ENCODE measurements at places on chromosomes 4 and X. TPM values are rescaled to one million over a fixed set of nuclear protein-coding genes. Genes with fewer than 3 reads are reported as not detected.

NPFFR2 gene
- polyA plus RNA-seq = not detected

DNA sequence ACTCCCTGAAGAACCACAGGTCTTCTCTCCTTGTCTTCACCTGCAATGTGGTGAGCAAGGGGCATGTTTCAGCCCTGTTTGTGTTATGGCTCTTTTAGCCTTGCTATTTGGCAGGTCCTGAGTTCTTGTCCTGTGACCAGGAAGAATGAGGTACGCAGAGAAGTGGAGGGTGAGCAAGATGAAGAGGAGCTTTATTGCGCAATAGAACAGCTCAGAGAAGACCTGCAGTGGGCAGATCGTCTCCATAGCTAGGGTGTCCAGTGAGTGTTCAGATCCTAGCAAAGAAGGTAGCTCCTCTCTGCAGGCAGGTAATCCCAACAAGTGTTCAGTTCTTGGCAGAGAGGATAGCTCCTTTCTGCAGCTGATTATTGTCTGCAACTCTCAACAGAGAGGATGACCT lies 672.9 kb downstream of the SH3BGRL start:
- no peak for DNase-seq

MAOA gene
- 74.0 TPM for polyA plus RNA-seq

DNA sequence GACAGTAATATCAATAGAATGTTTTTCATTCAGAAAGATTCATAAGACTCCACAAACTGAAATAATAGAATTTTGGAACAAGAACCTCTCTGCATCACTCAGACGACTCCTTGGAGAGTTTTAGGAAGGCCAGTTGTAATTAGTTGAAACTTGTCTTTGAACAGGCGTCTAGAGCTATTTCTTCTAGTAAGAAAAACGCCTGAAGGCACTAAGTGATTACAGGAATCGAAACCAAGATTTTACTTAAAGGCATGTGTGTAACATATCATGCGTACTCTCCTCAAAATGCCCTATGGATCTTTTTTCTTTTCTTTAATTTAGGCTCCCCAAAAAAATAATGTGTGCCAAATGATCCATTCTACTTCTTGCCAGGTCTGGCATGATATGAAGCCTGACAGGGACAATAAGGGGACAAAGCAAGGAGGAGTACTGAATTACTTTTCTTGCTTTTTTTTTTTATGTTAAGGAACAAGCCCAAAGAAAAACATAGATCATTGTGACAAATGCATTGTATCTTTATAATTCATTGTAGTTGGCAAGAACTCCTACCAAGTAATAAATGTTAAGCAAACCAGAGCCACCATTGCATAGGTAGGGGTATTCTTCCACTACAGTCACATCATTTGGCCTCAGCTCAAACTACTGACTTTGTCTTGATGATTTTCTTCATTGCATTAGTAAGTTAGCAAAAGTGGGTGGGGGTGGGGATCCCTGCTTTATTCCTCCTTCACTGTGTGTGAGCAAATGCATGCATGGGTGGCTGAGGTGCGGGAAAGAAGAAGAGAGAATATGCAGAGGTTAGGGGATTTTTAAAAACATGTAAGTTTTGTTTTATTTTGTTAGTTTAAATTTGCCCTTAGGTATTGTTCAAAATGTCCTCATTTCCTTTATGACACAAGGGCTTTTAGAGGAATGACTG lies 79.9 kb upstream of the ATOH1 start:
- no peak for DNase-seq

RPS6KA6 gene
- polyA plus RNA-seq = 3.1 TPM

DNA sequence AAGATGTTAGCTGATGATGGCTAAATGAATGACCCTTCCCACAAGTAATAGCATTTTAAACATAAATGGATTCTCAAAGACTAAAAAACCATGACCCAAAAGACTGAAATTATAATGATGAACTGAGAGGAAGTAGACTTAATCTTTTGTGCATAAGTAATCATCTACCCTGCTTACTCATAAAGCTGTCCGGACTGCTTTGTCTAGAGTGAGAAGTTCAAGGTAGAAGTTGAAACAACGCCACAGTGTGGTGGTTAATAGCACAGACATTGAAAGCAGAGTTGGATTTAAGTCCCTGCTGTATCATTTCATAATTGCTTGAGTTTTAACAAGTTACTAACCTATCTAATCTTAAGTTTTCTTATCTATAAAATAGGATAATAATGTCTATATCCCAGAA lies 346.6 kb downstream of the CENPC start:
- DNase-seq = no peak

GRCh38 chrX:107537815-107538214 lies 88.4 kb downstream of the FRMPD3 start:
- no peak for DNase-seq

DNA sequence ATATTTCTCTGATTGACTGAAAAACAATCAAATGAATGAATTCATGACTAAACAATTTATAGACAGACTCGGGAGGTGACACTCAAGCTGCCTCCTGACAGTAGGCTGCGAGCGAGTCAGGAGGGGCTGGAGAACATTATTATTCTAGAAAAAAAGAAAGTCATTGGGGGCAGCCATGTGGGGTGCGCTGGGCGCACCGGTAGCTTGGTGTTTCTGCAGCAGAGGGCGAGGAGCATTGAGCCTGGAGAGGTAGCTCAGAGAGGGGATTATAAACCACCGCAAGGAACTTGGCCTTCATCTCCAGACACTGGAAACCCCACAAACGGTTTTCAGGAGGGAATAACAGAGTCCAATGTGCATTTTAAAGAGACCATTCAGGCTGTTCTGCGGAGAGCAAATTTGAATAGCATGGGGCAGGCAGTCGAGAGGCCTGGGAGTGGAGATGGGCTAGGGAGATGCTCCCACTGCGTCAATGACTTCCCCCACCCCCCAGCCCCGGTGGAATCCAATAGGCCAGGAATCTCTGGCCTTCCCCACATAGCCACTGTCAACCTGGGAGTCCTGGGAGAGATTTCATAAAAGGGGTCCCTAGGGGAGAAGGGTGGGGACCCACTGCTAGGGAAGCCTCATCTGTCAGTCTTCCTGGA lies 168.3 kb downstream of the BCOR start:
- DNase-seq = no peak

- no peak for DNase-seq
Observed at GRCh38 chr4:151304755-151305154, 20.6 kb downstream of the SH3D19 start.

DNA sequence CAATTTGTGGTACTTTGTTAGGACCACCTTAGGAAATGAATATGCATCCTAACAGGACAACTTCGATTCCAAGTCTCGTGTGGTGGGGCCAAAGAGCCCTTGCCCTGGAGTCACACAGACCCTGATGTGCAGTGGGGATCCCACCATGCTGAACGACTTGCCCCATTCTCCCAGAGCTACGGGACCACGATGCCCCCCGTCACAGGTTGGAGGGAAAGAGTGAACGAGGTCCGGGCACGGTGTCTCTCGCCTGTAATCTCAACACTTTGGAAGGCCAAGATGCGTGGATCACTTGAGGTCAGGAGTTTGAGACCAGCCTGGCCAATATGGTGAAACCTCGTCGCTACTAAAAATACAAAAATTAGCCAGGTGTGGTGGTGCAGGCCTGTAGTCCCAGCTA lies 14.4 kb upstream of the MSX1 start:
- DNase-seq = peak; percentile 15

DNA sequence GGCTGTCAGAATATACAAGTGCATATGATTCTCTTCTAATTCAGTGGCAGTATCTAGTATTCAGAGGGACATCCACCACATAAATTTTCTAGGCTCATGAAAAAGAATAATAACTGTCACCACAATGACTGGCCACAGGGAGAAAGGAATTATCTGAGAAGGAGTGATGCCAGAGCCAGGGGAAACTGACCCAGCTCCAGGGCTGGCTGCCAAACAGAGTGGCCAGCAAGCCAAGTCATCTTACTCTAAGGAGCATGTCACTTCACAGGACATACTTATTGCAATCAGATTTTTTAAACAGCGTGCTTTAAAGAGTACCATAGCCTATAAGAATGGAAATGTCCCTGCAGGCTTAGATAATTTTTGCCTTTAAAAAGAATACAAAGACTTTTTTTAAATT lies 5.8 kb upstream of the SEPTIN11 start:
- no peak for DNase-seq

- no peak for DNase-seq
Observed at GRCh38 chr4:80071604-80072227, 1.3 kb downstream of the ANTXR2 start.

DNA sequence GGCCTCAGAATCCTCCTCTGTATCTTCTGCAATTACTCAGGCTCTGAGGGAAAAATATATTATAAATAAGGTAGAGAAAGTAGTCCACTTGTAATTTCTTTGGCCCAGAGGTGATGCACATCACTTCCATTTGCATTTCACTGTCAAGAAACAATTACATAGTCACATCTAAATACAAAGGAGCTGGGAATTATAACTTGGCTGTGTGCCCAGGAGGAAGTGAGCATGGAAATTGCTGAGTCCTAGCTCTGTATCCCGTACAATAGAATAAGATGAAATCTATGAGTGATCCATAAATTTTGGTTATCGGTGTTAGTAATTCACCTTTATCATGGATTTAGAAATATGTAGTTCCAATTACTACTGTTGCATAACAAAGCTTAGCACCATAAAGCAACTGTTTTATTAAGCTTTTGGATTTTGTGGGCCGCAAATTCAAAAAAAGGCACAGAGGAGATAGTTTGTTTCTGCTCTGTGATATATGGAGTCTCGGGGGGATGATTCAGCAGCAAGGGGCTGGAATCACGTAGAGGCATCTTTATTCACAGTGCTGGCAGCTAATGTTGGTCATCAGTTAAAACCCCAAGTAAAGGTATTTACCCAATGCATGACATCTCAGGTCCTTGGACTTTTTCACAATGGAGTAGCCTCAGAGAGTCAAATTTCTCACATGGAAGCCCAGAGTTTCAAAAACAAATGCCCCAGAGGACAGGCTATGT lies 241.4 kb upstream of the GALNT7 start:
- DNase-seq = no peak

DNA sequence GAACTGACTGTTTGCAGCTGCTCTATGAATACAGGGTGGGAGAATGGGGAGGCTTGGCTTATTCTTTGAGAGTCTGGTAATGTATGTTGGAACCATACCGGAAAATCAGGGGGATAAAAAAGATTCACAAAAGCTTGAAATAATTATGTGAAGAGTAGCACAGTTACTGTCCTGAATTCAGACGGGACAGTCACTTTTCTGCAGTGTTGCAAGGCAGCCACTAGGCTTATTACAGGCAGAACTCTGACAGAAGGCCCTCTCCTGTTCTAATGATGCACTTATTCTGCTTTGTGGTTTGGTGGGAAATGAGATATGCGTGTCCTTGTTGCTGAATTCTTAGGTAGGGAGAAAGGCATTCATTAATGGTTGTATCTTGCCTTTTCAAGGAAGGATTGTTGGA lies 37.2 kb downstream of the GUCY1B1 start:
- no peak for DNase-seq

IBSP gene
- not detected for polyA plus RNA-seq

ERVMER34-1 gene
- polyA plus RNA-seq = 1.0 TPM

SPATA18 gene
- 4.8 TPM for polyA plus RNA-seq

DNA sequence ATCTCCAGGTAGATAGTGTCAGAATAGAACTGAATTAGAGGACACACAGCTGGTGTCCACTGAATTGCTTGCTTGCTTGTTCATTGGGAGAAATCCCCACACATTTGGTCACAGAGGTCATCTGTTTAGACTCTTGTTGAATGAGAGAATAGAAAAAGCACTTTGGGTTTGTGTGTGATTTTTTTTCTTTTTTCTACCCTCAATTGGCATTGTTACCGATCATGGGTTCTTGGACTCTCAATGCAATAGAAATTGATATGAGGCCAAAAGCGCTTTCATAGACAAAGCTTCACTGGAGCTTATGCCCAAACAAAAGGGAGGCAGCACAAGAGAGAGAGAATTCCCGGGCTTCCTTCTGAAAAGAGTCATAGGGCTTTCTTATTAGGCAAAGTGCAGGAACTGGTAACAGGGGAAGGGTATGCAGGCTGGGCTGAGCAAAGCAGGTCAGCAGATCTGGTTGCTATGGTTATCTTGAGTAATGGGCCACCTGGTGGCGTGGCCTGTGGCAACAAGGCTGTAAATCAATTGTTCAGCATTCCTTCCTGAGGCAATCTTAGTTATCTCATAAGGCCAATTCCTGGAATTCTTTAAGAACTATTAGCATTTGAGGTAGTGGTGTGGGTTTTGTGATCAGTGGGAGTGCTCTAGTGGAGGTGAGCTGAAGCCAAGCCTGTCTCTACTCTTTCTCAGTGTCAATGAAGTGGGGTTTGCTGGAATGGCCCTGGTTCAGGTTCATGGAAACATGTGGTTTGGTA lies 5.3 kb upstream of the GPR82 start:
- no peak for DNase-seq

DNA sequence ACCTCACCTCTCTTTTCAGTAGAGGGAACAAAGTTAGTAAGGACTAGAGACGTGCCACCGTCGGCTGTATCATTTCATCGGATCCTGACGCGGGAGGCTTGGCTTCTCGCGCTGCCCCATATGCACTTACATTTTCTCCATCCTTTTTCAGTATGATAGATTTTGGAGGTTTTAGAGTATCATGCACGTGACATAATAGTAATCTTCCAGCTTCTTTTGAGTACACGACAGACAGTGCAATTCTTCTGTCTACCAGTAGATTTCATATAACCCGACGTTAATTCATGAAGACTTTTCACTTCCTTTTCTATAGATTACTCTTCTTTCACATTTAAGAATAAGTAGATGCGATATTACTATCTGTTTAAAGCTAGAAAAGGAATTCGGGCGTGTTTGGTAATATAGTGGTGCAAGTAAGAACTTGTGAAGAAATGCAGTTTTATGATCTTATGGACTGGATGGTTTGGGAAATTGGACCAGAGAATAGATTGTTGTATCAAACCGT lies 1.0 kb downstream of the CDS1 start:
- no peak for DNase-seq

DNA sequence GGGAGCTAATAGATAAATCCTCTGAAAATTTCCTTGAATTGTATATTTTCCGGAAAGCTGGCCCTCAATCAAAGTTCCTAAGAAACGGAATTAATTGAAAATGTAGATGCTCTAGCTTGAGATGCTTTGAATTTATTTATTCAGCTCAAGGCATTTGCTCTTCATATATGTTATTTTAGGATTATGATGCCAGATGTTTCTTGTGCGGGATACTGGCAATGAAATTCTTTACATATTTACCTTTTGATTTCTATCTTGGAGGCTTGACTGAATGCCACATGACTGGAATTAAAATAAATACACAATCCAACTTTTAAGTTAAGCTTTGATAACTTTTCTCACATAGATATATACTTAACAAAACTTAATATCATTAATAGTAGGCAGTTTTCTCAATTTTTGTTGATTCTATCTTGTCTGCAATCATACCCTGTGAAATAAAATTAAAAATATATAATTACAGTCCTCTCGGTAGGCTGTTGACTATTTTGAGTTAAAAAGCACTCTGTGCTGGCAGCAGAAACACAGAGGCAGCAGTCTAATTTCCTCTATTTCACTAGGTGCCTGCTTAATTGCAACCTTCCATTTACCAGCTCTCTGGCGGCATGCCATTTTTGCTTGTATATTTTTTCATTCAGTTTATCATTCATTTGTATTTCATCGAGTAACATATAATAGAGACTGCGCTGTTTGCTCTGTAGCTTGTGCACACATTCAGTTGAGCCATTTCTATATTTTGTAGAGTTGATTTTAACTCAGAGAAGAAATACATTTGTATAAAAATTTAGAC lies 991.5 kb downstream of the ADGRL3 start:
- no peak for DNase-seq
